Daoy (cell line): ENCODE measurements at places on chromosomes 4 and X.

GRCh38 chr4:53378171-53378482, 686 bp downstream of the FIP1L1 start:
- DNase-seq = no peak

GRCh38 chrX:75118296-75118695, 37.8 kb downstream of the ABCB7 start:
- no peak for DNase-seq

GRCh38 chrX:28997706-28998463, 410.6 kb downstream of the IL1RAPL1 start:
- no peak for DNase-seq

GRCh38 chr4:168317621-168318020, 931 bp downstream of the DDX60 start:
- no peak for DNase-seq

DNA sequence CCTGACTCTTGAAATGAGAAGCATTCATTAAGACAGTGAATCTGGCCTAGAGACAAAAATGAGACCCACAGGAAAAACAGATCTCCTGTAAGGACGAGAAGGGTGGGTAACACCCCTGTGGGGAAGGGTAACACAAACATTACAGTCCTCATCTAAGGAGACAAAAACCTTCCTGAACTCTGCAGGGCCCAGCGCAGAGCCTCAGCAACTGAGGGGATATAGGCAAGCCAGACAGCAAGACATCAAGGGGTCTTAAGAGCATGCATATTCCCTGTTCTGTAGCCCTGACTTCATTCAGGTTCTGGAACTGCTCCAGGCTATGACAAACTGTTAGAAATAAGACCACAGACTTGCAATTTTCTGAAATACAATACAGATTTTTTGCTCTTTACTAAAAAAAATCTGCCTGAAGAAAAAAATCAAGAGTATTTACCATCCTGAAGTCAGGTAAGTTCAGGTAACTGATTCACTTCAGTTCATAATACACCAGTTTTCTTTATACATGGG, 15.5 kb downstream of the COX18 start:
- no peak for DNase-seq

DNA sequence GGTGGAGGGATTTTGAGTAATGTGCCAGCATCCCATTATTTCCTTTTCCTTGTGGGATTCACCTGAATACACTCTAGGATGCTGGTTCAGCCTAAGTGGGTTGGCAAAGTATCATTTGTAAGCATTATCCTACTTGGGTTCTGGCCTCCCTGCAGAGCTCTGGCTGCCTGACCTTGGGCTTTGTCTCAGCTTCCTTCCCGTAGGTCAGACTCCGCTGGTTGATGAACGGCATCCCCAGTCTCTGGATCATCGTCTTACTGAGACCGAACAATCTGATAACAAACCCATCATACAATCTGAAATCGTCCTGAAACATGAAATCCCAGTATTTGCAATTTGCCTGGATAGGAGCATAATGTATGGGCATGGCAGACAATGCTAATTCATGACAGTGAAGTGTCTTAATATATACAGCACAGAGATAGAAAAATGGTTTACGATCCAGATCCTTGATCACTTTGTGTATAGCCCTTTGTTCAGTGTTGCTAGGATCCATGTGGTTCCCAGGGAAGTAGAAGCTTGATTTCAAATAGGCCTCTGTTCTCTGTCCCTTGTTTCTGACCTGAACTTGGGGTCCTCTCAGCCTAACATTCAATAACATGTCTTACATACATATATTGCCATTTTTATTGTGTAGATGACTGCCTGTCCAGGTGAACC, 5.5 kb downstream of the MID2 start:
- no peak for DNase-seq

GRCh38 chr4:7999279-7999678, 59.6 kb upstream of the AFAP1 start:
- DNase-seq = no peak

- peak; percentile 74 for DNase-seq
Measured at GRCh38 chrX:151984328-151984727, 9.9 kb upstream of the GABRE start.

DNA sequence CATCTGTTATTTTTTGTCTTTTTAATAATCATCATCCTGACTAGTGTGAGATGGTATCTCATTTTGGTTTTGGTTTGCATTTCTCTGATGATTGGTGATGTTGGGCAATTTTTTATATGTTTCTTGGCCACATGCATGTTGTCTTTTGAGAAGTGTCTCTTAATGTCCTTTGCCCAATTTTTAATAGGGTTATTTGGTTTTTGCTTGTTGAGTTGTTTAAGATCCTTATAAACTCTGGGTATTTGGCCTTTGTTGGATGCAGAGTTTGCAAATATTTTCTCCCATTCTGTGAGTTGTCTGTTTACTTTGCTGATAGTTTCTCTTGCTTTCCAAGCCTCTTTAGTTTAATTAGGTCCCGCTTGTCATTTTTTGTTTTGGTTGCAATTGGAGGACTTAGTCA, 152.1 kb upstream of the MED14 start:
- no peak for DNase-seq

- DNase-seq = peak; percentile 34
Measured at GRCh38 chr4:56979421-56980072, 851 bp downstream of the POLR2B start.

DNA sequence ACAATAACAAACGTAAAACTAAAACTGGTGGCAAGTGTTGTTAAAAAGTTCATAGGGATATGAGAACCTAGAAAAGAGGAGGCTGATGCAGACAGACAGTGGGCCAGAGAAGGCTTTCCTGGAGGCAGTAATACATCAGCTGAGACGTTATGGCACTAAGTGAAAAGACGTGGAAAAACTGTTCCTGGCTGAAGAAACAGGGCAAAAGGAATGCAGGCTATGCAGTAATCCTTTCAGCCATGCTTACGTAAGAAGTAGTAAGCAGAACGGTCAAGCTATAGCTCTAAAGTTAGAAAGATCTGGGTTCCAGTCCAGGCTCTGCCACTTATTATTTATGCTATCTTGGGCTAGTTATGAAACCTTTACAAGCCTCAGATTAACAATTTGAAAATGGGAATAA, 6.4 kb downstream of the LAMTOR3 start:
- no peak for DNase-seq

GRCh38 chr4:152998861-152999260, 62.7 kb downstream of the FHDC1 start:
- DNase-seq = no peak

- no peak for DNase-seq
Measured at GRCh38 chr4:124085561-124086180, 626.9 kb downstream of the ANKRD50 start.
